Left lung (tissue), 14 donors: ENCODE measurements at places on chromosomes 5 and 9. TPM values are rescaled to one million over a fixed set of nuclear protein-coding genes. Genes with fewer than 3 reads are reported as not detected.

Gene GBGT1
- 5.7 TPM for polyA plus RNA-seq

Gene FOXI1
- polyA plus RNA-seq, result not detected

Gene PURA
- 9.4 TPM for polyA plus RNA-seq

Gene MYMK
- not detected for polyA plus RNA-seq

Gene IFNB1
- not detected for polyA plus RNA-seq

Gene FGF1
- 1.4 TPM for polyA plus RNA-seq

Gene DIPK1B
- polyA plus RNA-seq, result 32.3 TPM

Gene WDR38
- polyA plus RNA-seq, result 5.5 TPM

Gene OTP
- not detected for polyA plus RNA-seq

Gene TRMT10B
- 27.4 TPM for polyA plus RNA-seq

Gene PCDH12
- 38.2 TPM for polyA plus RNA-seq

Gene MYOZ3
- polyA plus RNA-seq, result 11.3 TPM

DNA sequence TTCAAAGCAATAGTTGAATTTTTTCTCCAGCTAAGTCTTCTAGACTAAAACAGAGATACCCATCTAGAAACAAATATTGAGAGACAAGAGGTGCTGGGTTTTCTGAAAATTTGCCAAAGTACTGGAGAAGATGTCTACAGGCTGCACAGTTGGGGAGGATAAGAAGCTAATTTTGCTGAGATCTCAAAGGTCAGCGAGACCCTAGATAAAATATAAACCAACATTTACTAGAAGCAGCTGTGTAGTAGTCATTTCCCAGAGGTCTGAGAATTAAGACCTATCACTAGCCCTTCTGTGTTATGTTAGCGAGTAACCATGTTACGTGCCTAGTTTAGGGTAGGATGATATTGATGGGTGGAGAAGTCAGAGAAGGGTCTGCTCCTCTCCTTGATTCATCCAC, 208.5 kb upstream of the TNC start:
- H3K27me3 ChIP-seq, result no peaks in the 10 kb centered on the region
- no peak overlapping the region for H3K27ac ChIP-seq
- H3K4me1 ChIP-seq, result no peaks in the 10 kb centered on the region

DNA sequence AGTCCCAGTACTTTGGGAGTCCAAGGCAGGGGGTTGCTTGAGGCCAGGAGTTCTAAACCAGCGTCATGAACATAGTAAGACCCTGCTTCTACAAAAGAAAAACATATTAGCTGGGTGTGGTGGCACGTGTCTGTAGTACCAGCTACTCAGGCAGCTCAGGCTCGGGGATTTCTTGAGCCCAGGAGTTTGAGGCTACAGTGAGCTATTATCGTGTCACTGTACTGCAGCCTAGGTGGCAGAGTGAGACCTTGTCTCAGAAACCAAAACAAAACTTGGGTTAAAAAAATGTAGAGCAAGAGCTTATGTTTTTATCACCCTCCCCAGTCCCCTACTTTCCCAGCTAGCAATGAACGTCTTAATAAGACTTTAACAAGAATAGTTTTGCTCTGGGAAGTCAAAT, 46.7 kb downstream of the UHRF2 start:
- H3K36me3 ChIP-seq, result peaks cover 9% of the 10 kb centered on the region

GRCh38 chr5:120644516-120644915, 180.4 kb downstream of the PRR16 start:
- no peak for DNase-seq
- no peak overlapping the region for H3K4me3 ChIP-seq
- H3K27me3 ChIP-seq, result no peaks in the 10 kb centered on the region

DNA sequence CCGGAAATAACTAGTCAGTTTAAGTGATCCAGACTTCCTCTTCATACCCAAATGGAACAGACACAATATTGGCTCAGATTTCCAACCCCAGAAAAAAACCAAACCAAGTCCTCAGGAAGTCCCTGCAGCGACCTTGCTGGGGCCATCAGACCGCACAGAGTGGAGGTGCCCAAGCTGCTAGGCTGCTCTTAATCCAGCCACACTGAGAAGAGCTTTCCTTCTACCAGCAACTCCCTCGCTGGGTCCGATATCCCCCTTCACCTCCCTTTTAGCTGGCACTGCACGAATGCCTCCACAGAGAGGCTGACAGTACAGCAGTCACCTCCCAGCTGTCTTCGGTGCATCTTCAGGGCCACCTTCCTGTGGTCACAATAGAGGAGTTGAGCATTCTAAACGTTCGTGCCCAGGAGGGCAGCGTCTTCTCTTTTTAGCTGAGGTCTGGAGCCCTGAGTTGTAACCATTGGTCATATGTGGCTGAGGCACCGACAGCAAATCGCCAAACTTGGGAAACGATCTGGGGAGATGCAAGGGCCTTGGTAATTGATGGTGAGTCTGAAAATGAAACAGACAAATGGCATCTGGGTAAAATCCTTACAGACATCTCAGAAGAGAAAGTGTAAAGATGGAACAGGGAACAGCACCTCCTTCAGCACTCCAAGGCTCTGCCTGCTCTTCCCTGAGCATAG, 5.7 kb downstream of the NAIF1 start:
- H3K4me1 ChIP-seq, result peaks cover 70% of the 10 kb centered on the region
- no peak overlapping the region for H3K4me3 ChIP-seq
- DNase-seq, result peak; percentile 36
- H3K27me3 ChIP-seq, result no peaks in the 10 kb centered on the region
- H3K27ac ChIP-seq, result peak overlapping the region; percentile 56

- DNase-seq, result no peak
- no peaks in the 10 kb centered on the region for H3K27me3 ChIP-seq
- H3K36me3 ChIP-seq, result no peaks in the 10 kb centered on the region
- H3K4me3 ChIP-seq, result no peak overlapping the region
- no peak overlapping the region for H3K27ac ChIP-seq
Measured at GRCh38 chr9:108224716-108225115, 631.1 kb downstream of the ACTL7B start.

DNA sequence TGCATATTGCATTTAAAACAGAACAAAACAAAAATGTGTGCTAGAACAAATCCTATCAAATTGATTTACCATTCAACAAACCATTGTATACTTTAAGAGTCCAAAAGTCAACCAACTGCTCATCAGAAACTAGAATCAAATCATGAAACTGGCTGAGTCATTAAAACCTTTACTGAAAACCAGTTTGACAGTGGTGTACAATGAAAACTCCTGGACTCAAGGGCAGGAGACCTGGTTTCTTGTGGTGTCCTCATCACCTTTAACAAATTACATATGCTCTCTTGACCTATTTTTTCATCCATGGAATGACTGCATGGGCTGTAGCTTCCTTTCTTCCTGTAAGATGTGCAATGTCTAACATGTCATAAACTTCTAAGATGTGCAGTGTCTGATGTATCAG, 315.3 kb upstream of the SLC30A5 start:
- no peak for DNase-seq
- no peak overlapping the region for H3K4me3 ChIP-seq
- H3K36me3 ChIP-seq, result no peaks in the 10 kb centered on the region
- H3K27me3 ChIP-seq, result no peaks in the 10 kb centered on the region

DNA sequence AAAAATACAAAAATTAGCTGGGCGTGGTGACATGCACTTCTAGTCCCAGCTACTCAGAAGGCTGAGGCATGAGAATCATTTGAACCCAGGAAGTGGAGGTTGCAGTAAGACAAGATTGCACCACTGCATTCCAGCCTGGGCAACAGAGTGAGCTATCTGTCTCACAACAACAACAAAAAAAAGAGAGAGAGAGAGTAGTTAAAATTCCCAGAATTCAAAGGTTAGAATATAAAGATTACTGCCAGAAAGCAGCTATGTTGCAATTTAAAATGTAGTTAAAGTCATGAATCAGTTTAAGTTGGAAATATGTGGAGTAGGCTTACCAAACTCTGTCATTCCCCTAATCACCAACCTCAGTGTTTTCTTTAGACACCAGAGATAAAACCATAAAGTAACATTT, 58.7 kb upstream of the SUSD1 start:
- H3K4me1 ChIP-seq, result peaks cover 2% of the 10 kb centered on the region
- no peaks in the 10 kb centered on the region for H3K27me3 ChIP-seq
- no peaks in the 10 kb centered on the region for H3K36me3 ChIP-seq
- no peak overlapping the region for H3K4me3 ChIP-seq
- DNase-seq, result no peak

- H3K4me3 ChIP-seq, result no peak overlapping the region
- no peak for DNase-seq
- no peaks in the 10 kb centered on the region for H3K4me1 ChIP-seq
- no peaks in the 10 kb centered on the region for H3K27me3 ChIP-seq
Measured at GRCh38 chr5:123448743-123449142, 25.5 kb upstream of the CEP120 start.

- H3K27me3 ChIP-seq, result no peaks in the 10 kb centered on the region
- H3K27ac ChIP-seq, result peak overlapping the region; percentile 62
- H3K4me1 ChIP-seq, result peaks cover 22% of the 10 kb centered on the region
- H3K4me3 ChIP-seq, result no peak overlapping the region
- no peak for DNase-seq
Measured at GRCh38 chr5:55633574-55634208, 78.4 kb downstream of the SLC38A9 start.

DNA sequence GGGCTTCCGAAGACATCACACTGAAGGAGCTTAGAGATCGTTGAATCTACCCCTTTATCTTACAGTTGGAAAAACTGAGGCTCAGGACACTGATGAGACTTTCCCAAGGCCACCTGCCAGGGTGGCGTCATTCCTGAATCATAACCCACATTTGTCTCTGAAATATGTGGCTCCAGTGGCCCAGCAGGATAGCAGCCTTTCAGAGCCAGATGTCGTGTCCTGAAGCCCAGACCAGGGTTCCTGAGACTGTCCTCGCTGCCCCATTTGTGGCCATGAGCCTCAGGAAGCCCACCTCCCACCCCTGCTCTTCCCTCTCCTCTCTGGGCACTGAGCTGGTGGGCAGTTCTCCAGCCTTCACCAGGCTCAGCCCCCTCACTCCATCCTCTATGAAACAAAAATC, 2.4 kb downstream of the HMCN2 start:
- peaks cover 33% of the 10 kb centered on the region for H3K27me3 ChIP-seq
- H3K4me3 ChIP-seq, result no peak overlapping the region
- no peak overlapping the region for H3K27ac ChIP-seq
- H3K36me3 ChIP-seq, result no peaks in the 10 kb centered on the region

DNA sequence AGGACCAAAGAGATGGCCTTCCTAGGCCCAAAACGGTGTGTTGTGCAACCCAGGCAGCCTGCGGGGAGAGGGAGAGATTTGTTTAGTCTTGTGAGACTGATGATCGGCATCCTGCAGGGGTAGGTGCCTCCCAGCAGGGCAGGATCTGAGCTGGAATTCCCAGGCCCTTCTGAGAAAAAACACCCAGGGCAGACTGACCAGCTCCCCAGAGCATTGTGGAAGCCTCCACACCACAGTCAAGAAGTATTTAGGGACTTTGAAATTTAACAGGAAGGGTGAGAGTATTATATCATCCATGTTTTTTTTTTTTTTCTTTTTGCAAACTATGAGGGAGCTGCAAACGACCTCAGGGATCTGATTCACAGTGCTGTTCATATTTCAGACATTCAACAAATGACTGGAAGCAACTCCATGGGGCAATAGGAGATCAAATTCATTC, 104.5 kb upstream of the LHFPL2 start:
- H3K4me1 ChIP-seq, result no peaks in the 10 kb centered on the region
- no peaks in the 10 kb centered on the region for H3K36me3 ChIP-seq
- H3K27ac ChIP-seq, result no peak overlapping the region
- no peak overlapping the region for H3K4me3 ChIP-seq
- no peaks in the 10 kb centered on the region for H3K27me3 ChIP-seq

GRCh38 chr5:150131978-150132694, 23.5 kb downstream of the PDGFRB start:
- H3K27me3 ChIP-seq, result no peaks in the 10 kb centered on the region
- no peak overlapping the region for H3K27ac ChIP-seq
- no peaks in the 10 kb centered on the region for H3K36me3 ChIP-seq
- no peak overlapping the region for H3K4me3 ChIP-seq
- H3K4me1 ChIP-seq, result peaks cover 7% of the 10 kb centered on the region

GRCh38 chr5:178895615-178896571, at the start of gene ZFP2:
ZFP2 (plus strand) TSS chr5:178895913; CDS start chr5:178931314, 35,401 bp downstream.
- peak; percentile 75 for DNase-seq
- no peaks in the 10 kb centered on the region for H3K36me3 ChIP-seq
- peak within 1 kb of the TSS; percentile 64 for H3K27ac ChIP-seq
- peak within 1 kb of the TSS; percentile 63 for H3K4me3 ChIP-seq

DNA sequence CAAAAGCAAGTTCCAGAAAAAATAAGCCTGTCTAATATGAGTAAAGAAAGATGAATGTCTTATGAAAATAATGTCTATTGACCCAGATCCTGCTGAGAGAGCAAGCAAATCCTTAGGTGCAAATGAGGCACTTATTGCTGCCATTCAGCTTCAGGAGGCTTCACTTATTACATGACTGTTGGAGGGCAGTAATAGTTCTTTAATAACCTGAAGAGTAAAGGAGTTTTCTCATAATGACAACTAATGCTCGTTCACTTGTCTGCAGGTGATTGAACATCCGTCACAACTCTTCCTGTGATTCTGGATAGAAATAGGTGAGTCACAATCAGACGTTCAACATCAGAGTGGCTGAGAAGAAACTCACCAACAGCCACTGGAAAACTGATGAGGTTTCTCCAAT, 58.3 kb downstream of the SPOCK1 start:
- no peak overlapping the region for H3K4me3 ChIP-seq
- no peak for DNase-seq

DNA sequence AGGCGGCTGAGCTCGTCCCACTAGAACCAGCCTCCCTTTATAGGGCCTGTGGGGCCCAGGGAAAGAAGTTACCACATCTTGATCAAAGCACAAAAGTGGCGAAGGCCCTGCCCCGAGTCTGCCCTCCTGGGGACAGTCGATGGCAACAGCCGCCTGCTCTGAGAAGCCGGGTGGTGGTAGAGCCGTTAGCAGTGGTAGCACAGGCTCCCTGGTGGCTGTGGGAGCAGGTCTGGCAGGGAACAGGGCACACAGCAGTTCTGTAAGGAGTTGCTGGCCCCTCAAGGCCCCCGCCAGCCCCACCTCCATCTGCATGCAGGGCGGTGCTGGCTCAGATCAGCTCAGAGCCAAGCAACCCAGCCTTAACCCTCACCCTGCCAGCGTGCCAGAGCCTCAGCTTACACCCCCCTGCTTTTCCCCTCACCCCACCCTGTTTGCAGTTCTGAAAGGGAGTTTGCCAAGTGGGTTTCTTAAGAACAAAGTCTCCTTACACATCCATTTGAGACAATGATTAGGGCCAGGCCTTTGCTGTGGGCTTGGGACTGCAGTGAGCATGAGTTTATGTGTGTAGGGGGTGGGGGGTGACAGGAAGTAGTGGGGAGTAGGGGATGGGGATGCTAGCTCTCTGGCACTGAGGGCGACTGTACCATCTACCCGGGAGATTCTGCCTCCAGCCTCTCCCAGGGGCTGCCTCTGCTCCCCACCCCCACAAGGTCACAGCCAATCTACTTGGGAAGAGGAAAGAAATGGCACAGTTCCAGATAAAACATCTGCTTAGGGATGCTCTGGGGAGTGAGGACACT, 11.8 kb downstream of the ACSL6 start:
- no peaks in the 10 kb centered on the region for H3K4me1 ChIP-seq
- no peaks in the 10 kb centered on the region for H3K27me3 ChIP-seq
- no peaks in the 10 kb centered on the region for H3K36me3 ChIP-seq
- no peak overlapping the region for H3K27ac ChIP-seq
- no peak for DNase-seq

DNA sequence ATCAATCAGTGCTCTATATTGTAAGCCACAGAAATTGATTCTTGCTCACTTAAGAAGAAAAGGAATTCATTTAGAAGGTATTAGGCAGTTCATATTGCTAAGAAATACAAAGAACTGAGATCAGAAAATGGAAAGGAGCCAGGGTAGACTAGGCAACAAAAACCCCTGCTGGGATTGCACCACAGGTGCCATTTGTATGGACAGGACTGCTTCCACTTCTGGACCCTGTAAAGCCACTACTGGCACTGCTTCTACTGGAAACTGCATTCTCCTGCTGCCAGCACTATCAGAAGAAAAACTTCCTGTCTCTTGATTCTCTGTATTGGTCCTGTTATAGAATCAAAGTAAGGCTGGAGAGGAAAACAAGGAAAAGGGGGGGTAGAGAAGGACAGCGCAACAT, 45.9 kb downstream of the CERT1 start:
- no peaks in the 10 kb centered on the region for H3K27me3 ChIP-seq
- H3K4me1 ChIP-seq, result peaks cover 40% of the 10 kb centered on the region
- H3K36me3 ChIP-seq, result no peaks in the 10 kb centered on the region
- DNase-seq, result peak; percentile 23
